ENCODE measurements at places on chromosomes 2 and 18. TPM values are rescaled to one million over a fixed set of nuclear protein-coding genes. Genes with fewer than 3 reads are reported as not detected.

Gene GAREM2
- total RNA-seq, result 23.0 TPM

GRCh38 chr2:9249020-9249800 is 42.6 kb downstream of the ASAP2 start:
- no peak for DNase-seq

GRCh38 chr2:141063406-141063805 is 1067.4 kb downstream of the LRP1B start:
- no peak for DNase-seq

DNA sequence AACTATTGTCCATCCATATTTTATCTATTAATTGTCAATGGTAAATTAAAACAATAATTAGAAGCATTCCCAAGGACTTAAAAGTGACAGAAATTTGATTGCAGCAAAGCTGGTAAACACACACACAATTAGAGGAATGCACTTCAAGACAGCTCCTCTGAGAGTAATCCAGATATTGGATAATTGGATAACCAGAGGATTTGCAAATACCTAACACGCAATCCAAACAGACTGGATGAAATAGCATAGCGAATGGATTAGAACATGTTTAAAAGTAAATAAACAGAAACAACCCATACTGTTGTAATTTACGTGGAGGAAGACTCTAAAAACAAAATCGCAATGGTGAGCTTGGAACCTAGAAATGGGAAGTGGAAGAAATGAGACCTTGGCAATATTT is 239.8 kb downstream of the METTL4 start:
- no peak for DNase-seq

DNA sequence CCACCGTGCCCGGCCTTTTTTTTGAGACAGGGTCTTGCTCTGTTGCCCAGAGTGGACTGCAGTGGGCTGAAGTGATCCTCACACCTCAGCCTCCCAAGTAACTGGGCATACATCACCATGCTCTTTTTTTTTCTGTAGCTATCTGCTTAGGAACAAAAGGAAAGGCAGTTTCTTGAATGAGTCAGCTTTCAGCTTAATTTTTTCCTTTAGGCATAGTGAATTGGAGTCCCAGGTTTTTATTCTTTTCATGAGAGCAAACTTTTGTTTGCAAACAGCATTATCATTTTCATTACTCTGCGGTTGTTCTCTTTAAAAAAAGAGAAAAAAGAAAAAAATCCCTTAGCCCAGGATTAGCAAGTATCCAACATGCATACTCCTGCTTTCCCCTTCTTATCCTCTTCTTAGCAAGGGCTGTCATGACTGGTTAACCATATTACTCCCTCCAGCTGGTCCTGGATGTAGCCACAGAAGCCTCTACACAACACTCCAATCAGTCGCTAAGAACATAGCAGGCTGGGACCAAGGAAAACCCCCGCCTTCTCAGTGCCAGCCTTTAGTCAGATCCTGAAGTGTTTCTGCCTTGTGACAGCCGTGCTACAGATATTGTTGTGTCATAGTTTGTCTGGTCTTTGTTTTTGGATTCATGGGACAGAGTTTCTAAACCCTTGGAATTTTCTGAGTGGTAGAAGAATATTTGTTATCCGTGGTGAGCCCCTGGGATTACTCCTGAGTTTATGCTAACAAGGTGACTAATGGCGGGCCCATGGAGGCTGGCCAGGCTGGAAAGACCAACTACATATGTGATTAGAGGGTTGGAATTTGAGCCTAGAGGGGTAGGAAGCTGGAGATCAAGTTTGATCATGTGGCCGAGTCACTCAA is 23.3 kb upstream of the ST3GAL5 start:
- DNase-seq, result no peak

DNA sequence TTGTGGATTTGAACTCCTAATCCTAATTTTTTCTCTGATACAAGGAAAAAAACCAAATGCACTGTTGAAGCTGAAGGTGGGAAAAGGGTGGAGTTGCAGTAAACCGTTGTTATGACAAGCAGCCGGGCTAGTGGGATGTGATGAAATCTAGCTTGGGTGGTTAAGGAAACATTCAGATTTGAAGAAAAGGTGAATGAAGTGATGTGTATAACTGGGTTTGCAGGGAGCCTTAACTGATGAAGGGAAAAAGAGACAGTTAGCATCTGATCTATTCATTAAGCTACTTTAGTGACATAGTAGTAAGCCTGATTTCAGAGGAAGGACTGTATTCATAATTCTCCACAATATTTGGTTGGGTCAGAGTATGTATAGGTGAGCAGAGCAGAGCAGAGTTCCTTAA is 3.5 kb downstream of the EML6 start:
- no peak for DNase-seq

Data from dorsolateral prefrontal cortex (tissue), 122 donors.